ENCODE measurements at places on chromosomes 12 and 14.

GRCh38 chr14:105419195-105420091 is at the start of gene MTA1:
TSS of gene MTA1 (plus strand) at chr14:105419827. CDS start at chr14:105420036, 209 bp downstream.
- DNase-seq, result peak; percentile 11

DNA sequence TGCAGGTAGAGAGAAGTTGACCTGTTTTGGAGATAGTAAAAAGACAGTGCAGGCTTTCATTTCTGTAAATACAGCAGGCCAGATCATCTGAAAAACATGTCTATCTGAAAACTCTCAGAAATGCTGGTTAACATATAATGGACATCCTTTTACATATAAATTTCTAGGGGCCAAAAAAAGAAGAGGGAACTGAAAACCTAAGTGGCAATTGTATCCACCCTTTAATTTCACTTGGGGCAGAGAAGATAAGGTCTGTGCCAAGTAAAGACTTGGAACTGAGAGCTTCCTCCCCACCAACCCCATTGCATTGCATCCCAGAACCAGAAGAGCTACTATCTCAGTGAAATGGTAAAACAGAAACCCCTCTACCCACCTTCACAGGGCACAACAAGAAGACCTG is 141.0 kb downstream of the SRGAP1 start:
- DNase-seq, result no peak

DNA sequence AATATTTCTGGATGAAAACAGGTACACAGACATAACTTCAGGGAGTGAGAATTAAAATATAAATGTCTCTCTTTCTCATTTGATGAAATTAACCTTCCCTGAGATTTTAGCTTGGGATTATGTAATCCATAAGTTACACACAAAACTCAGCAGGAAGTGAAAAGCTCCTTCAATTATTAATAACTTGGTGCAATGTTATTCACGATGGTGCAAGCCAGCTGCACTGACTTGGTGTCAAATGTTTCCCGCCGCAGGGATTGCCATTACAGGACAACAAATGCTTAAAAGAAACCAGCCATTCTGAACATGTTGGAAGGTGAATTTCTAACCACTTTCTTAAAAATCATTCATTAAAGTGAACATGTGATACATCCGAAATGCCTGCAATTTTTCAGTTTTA is 250.4 kb downstream of the FOXN3 start:
- no peak for DNase-seq

GRCh38 chr12:2668816-2669215 is 126.0 kb upstream of the FKBP4 start:
- DNase-seq, result no peak

DNA sequence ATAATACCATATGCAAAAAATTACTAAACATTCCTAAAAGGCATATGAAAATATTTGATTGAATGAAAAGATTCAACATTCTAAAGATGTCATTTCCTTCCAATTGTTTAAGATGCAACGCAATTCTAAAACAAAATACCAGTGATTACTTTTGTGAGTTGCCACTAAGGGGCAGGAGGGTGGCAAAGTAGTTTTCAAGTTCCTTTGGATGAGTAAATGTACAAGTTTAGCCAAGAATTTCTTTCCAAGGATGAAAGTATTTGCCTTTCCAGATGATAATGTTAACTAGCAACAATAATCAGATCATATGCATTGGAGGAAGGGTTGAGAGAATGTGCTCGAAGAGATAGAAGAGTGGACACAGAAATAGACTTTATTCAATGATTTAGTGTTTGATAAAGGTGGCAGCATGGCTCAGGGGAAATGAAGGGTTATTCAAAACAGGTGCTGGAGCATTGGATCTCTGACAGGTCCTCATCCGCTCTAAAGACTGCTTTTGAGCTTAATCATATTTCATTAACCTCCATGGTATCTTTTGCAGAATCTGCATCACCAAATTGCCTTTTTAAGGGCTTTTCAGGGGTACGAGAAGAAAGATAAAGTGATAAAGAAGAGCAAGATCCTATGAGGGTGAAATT is 678.5 kb upstream of the TBX3 start:
- DNase-seq, result no peak

DNA sequence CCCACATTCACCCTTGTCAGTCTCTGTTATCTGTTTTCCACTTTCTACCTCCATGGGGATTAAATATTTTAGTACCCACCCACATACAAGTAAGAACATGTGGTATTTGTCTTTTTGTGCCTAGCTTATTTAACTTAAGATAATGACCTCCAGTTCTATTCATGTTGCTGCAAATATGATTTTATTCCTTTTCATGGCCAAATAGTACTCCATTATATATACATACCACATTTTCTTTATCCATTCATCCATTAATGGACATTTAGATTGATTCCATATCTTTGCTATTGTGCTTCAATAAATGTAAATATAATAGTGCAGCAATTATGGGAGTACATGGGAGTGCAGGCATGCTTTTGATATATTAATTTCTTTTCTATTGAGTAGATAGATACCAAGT is 185.8 kb downstream of the RPAP3 start:
- no peak for DNase-seq

DNA sequence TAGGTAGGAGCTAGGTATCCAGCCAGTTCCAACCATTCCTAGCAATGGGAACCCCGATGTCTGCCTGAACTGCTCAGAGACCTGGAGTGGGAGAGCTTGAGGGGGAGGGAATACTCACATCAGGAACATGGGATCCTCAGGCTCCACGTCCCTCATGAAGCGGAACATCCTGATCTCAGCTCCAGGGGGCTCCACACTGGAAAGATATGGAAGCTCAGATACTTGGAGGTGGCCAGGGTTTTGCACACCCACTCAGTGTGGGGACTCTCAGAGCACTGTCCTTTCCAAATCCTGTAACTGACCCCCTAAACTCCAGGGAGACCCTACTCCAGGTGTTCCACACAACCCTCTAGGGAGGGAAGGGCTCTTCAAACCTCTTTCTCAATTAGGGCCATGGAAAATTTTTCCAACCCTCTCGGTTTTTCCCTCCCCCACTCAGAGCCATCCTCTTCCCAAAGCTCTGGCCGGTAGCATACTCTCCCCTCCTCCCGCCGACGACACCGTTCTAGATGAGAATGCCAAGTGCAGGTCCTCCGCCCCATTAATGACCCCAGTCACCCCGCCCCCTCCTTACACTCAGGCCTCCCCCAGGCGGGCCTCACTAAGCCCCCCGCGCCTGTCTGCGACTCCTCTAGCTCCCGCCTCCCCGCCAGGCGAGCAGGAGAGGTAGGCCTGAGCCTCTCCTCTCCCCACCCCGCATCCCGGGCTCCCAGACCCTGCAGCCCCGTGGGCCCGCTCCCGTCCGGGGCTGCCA is 597 bp downstream of the MLF2 start:
- no peak for DNase-seq

DNA sequence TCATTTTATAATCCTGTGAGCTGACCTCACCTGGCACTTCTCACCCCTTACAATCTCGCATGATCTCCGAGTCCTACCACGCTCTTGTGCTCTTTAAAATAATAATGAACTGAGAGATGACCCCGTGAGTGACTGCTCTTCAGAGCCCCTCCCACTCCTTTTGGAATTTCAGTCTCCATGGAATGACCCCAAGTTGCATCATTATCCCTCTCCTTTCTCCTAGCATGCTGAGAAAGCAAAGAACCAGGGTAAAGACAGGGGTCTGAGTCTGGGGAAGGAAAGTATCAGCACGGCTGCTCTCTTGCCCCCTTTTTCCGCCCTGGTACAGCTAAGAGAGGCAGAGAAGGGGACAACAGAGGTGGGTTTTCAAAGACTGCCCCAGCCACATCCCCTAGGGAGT is 178.3 kb upstream of the PLEKHA5 start:
- DNase-seq, result no peak

GRCh38 chr14:60845523-60845922 is 111.0 kb downstream of the MNAT1 start:
- DNase-seq, result no peak

DNA sequence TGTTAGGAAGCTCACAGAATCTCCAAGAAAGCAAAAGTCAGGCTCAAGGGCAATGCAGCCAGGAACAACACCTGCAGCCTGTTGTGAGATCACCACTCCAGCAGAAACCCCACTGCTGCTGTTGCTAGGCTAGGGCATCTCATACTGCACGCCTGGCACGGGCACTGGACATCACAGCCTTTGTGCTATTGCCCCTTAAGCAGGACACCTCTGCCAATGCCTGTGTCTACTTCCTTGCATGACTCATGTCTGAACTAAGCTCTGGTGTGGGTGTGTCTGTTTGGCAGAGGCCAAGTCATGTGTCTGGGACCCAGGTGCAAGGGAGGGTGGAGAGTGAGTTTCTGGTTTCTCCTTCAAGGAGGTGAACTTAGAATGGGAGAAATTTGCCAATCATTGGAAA is 10.0 kb upstream of the DDX47 start:
- no peak for DNase-seq

- peak; percentile 31 for DNase-seq
These were observed 1133.3 kb downstream of the BCL11B start for GRCh38 chr14:98138666-98139065.

- no peak for DNase-seq
These were observed 437.6 kb downstream of the RERGL start for GRCh38 chr12:17652436-17652835.

GRCh38 chr12:96327889-96328288 is 72.3 kb downstream of the CDK17 start:
- no peak for DNase-seq

- no peak for DNase-seq
These were observed 5.1 kb downstream of the CD69 start for GRCh38 chr12:9755567-9755966.
